Epithelial cell of proximal tubule (primary cell): ENCODE measurements at places on chromosomes 7 and 10.

DNA sequence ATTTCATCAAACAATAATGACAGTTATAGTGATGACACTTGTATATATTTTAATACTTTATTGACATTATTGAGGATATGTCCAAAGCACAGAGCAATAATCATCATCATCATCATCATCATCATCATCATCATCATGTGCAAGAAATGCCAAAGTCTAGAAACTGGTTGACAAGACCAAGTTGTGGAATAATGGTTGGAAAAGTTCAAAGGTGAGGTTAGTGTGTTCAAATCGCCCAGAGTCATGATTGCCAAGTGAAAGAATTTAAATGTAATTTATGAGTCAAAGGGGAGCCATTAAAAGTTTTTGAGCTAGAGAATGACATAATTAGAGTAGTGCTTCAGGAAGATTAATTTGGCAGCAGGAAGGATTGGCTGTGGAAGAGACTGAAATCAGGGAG, 852.4 kb downstream of the SORCS1 start:
- no peak for DNase-seq

DNA sequence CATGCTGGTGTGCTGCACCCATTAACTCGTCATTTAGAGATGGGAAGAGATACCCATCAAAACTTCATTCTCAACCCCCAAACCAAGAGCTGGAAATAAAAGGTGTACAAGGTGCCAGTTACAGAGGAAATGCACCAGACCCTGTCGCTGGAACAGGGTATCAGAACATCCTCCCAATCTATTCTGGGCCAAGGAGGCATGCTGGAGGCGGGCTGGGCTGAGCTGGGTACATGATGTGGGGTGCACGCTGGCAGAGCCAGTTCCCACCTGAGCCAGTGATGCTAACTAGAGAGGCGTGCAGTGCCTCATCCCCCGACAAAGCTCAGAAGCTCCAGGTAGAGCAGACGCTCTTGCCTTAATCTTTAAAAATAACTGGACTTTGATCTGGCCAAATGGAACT, 70.1 kb downstream of the NPSR1 start:
- DNase-seq = no peak

DNA sequence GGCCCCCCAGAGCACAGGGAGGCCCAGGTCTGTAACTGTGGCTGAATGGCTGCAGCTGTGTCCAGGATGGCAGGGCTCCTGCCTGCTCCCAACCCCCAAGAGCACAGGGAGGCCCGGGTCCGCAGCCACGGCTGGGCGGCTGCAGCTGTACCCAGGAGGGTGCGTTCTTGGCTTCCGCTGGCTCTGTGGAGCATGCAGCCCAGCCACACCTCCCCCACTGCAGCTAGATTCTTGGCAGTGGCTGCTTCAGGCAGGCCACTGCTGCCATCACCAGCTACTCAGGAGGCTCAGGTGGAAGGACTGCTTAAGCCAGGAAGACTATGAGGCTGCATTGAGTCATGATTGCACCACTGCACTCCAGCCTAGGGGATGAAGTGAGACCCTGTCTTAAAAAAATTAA, 27.9 kb downstream of the C7orf25 start:
- DNase-seq = peak; percentile 67

GRCh38 chr10:3671386-3671955, 113.5 kb downstream of the KLF6 start:
- no peak for DNase-seq

DNA sequence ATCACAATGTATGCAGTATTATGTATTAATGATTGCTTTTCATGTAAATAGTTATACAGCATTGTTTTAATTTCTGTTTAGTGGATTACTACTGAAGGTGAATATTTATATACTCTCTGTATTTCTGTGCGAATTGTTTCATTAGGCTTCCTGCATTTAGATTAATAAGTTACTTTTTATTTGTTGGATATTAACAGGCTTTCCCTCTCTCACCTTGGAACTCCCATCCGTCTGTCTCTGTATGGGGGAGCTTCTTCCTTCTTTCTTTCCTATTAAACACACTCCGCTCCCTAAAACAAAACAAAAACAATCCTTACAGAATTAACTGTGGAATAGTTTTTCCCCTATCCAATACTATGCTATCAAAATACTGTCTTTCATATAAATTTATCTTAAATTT, 205.1 kb downstream of the CACNB2 start:
- no peak for DNase-seq

- no peak for DNase-seq
Measured at GRCh38 chr7:117929237-117929636, 56.0 kb upstream of the CTTNBP2 start.

GRCh38 chr10:113534423-113534822, 18.4 kb upstream of the HABP2 start:
- no peak for DNase-seq

- DNase-seq = no peak
Measured at GRCh38 chr7:44736896-44737295, 11.8 kb upstream of the ZMIZ2 start.

DNA sequence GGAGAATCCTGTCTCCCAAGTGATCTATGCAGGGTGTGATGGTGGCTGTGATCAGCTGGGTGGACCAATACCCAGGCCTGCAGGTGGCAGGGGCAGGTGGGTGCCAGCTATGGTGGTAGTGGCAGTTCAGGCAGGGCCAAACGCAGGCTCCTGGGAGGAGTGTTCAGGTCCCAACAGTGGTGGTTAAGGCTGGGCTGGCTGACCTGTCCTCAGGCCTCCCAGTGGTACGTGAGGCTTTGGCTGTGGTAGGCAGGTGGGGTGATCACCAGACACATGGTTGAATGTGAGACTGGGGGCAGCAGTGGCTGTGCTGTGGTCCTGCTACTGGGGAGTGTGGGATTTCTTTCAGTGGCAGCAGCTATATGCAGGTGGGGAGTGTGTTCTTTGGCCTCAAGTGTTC, 126.7 kb upstream of the STARD3NL start:
- DNase-seq = no peak

GRCh38 chr10:87551326-87551725, 46.6 kb downstream of the MINPP1 start:
- no peak for DNase-seq

GRCh38 chr10:55263327-55263726, 462.3 kb upstream of the PCDH15 start:
- no peak for DNase-seq

DNA sequence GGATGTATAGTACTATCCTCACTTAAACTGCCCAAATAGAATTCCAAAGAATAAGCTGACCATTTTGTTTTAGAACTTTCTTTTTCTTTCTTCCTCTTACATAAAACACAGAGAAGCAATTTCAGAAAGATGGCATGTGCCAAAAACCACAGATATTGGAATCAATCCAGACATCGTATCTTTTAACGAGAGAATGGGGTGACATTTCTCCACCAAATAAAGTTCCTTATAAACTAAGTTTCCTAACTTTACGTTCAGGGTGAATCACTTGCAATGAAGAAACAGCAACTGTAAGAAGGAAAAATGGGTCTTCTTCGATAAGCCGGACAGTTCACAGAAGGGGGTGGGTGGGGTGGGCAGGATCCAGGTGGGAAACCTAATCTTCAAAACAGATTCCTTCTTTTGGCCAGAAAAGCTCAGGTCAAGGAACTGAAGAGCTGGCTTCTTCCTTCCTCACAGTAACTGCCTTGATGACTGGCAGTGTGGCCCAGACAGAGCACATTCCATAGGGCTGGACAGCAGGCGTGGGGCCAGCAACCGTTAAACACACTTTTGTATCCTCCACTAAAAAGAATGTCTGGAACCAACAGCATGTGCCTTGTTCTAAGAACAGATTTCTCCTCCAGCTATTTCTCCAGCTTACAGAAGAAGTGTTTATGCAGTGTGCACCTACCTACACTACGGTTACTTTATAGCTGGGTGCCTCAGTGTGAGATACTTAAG, 31.5 kb downstream of the CREB3L2 start:
- no peak for DNase-seq

- no peak for DNase-seq
Measured at GRCh38 chr10:91316486-91316885, 93.7 kb upstream of the HECTD2 start.
